AG09309 (cell line): ENCODE measurements at places on chromosomes 1 and 21.

- DNase-seq = no peak
These were observed 89.0 kb upstream of the ACTL8 start for GRCh38 chr1:17665950-17666720.

GRCh38 chr1:183251101-183251958, 65.3 kb downstream of the LAMC2 start:
- DNase-seq = no peak

- DNase-seq = no peak
These were observed 2.6 kb upstream of the TOR3A start for GRCh38 chr1:179079113-179079761.

DNA sequence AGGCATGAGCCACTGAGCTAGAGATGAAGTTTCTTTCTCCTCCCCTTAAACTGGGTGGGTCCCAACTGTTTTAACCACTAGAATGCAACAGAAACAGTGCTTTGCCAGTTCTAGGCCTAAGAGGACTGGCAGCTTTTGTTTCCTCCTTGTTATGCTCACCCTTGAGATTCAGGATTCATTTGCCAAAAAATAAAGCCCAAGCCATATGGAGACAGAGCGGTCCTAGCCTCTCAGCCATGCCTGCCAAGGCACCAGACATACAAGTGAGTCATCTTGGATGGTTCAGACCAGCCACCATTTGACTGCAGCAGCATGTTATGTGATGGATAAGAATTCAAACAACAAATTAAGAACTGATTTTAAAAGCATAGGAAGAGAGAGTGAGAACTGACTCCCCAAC, 38.1 kb upstream of the STUM start:
- DNase-seq = no peak

DNA sequence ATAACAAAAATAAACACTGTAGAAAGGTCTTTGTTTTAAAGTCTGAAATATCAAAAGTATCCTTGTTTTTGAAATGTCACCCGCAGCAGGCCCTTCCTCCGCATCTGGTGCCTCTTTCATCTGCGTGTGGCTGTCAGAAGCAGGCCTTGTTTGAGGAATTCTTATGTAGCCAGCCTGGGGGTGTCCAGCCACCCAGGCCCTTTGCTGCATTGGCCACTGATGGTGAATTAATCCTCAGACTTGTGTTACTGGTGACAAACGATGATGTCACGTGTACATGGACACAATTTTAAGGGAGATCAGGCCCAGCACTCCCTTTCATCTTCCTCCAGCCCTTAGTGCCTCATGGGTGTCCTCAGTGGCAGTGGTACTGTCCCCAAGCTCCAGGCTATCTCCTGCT, 208.0 kb upstream of the GALNT2 start:
- DNase-seq = no peak

DNA sequence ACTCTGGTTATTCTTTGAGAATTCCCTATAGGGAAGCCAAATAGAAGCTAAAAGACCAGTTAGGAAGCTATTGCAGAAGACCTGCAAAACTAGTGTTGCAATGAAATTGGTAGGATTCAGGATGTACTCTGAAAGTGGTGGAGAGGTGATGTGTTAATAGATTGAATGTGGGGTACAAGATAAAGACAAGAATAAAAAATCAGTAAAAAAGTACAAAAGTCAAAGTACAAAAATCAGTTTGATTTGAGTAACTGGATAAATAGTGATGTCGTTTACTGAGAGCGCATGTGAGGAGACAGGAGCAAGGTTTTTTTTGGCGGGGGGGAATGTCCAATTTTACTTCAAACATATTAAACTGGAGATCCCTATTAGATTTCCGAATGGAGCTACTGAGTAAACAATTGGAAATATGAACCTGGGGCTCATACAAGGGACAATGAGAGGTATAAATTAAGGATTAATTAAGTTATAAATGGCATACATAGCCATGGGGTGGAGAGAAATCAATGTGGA, 2.5 kb upstream of the DCAF8 start:
- DNase-seq = no peak
